ENCODE measurements at places on chromosomes 12 and 14.
A peak's percentile ranks its signal among the peaks of the same experiment; 100 is the strongest.

DNA sequence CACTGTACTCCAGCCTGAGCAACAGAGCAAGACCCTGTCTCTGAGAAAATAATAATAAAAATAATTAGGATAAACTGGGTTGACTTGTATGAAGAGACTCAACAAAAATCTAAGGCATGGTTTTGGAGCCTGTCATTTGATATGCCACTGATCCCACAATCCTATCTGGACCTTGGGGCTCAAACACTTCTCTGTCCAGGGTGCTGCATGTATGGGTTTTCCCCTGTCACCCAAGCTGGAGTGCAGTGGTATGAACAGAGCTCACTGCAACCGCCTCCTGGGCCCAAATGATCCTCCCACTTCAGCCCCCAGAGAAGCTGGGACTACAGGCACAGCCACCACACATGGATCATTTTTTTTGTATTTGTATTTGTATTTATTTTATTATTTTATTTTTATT, 5.3 kb upstream of the VSIG10 start:
- DNase-seq, result no peak

DNA sequence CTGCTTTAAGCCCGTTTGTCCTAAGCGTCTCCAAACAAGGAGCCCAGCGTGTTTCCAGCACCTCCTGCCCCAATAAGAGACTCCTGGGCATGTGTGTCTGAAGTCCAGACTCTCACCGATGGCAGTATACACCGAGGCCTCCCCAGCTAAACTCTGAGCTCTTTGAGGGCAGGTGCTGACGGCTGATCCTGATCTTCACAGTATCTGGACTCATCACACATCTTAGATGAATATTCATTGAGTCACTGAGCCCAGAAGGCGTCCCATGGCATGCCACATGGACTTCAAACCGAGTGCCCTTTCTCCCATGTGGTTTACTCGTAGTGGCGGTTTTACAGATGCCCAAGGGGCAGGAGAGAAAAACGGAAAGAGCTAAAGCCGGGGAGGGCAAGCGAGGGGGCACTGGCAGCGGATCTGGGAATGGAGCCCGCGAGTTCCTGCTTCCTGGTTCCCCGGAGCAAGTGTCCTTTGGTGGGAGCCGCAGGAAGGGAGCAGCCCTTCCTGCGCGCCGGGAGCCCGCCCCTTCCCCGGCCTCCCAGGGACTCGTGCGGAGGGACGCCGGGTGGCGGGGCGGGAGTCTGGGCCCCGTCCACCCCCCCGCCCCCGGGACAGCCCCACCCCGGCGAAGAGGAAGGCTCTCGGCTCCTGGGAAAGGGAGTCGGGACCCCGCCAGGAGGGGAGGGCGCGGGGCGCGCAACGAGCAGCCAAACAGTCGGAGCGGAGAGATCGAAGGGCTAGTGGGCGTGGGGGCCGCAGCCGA, 585 bp upstream of the TEAD4 start:
- DNase-seq, result peak; percentile 80

GRCh38 chr14:72808564-72808963, 85.3 kb downstream of the DPF3 start:
- DNase-seq, result peak; percentile 19

DNA sequence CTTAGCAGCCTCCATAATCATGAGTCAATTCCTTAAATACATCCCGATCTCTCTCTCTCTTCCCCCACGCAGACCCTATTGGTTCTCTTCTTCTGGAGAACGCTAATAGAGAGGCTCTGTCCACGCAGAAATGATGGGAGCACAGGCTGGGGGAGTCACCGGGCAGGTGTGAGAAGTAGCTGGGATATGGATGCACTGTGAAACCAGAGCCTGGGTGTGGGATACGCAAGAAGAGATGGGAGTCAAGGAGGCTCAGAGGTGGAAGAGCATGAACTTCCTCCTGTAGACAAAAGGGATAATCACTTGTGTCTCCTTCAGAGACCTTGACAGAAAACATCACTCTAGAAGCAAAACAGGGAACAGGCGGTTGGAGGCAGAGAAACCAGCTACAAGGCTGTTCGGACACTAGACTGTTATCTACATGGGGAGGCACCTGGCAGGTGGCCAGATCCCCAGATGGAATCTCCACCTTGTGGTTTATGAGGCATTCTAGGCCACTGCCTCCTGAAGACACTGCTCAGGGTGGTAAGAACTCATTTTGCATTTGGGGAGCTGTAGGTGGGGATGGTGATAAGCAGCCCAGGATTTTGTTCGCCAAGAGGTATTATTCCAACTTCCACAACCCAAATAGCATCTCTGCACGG, 7.2 kb upstream of the SELPLG start:
- DNase-seq, result peak; percentile 59

- no peak for DNase-seq
Measured at GRCh38 chr12:75270157-75270556, 60.0 kb downstream of the CAPS2 start.

DNA sequence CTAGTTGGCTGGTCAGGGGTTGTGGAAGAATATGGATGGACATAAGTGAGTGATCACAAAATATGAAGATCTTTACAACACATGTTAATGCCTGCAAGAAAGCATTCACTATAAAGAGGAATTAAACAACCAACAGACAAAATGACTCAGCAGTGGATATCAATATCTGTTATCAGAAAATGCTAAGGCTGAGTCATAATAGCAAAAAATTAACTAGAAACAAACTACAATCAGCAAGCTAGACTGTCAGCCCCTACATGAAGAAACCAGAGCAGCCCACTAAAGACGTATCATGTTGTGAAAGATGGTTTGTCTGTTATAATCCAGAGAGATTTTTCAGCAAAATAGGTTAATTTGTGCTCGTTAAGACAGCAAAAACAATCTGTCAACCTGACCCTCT, 472.9 kb downstream of the NELL2 start:
- no peak for DNase-seq

GRCh38 chr14:73500360-73500759, 9.6 kb downstream of the RIOX1 start:
- no peak for DNase-seq

DNA sequence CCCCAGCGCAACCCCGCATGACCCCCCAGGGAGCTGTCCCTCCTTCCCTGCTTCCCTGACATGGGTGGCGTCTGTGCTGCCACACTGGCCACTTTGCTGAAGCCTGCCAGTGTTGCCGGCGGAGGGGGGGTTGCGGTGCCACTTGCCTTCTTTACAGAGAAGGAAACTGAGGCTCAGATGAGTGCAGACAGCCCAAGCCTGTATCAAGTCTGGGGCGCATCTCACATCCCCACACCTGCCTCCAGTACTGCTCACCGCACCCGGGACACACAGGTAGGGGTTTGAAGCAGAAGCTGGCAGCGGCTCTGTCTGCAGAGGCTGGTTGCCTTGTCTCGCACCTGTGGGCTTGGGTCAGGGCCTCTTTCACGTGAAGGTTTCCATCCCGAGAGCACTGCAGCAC, 104.7 kb upstream of the RTL1 start:
- no peak for DNase-seq

GRCh38 chr12:75969768-75970167, 61.8 kb downstream of the PHLDA1 start:
- no peak for DNase-seq

- no peak for DNase-seq
Measured at GRCh38 chr12:82176026-82176425, 182.2 kb downstream of the CCDC59 start.

- no peak for DNase-seq
Measured at GRCh38 chr12:131211340-131211938, 257.7 kb downstream of the ADGRD1 start.
